ENCODE measurements at places on chromosomes 3 and 15.
A peak's percentile ranks its signal among the peaks of the same experiment; 100 is the strongest.

GRCh38 chr3:55246033-55246432 lies 241.1 kb downstream of the WNT5A start:
- no peak for DNase-seq

- no peak for DNase-seq
These were observed 576 bp upstream of the MB21D2 start for GRCh38 chr3:192918275-192918588.

- no peak for DNase-seq
These were observed 14.9 kb upstream of the RPN1 start for GRCh38 chr3:128665362-128666021.

GRCh38 chr3:118607915-118608820 lies 426.5 kb downstream of the IGSF11 start:
- DNase-seq: no peak

DNA sequence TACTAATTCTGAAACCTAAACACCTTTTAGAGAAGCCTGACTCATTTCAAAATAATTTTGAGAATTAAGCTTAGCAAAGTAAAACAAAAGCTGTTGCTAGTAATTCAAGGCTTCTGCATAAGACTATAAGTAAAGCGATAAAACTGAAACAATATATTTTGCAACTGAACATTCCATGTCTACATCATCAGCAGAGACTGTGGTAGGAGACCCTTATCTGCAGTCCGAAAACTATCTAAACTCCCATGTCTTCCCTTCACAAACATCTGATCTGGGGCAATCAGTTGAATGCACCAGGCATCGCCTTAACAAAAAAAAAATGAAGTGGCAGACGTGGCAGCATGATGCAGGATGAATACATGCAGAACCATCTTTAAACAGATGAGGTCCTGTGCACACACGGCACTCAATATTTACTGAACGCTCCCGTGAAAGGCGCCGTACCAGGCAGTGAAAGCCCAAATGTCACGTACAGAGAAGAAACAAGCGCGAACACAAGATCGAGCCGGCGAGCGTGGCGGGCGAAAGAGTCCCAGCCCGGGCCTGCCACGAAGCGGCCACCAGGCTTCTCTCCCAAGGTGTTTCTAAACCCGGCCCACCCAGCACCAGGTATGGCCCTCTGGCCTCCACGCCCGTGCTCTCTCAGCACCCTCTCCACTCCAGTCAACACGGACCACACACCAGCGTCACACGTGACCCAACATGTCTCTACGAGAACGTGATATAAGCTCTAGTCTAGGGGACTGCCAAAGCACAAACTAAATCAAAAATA lies 63.0 kb downstream of the CHSY1 start:
- DNase-seq: no peak

- no peak for DNase-seq
These were observed 1.9 kb upstream of the MEX3B start for GRCh38 chr15:82047453-82048400.

GRCh38 chr3:19866751-19867347 lies 67.2 kb downstream of the EFHB start:
- DNase-seq: peak; percentile 60

GRCh38 chr3:10090179-10090578 lies 17.9 kb downstream of the FANCD2OS start:
- DNase-seq: no peak

GRCh38 chr3:135905058-135905724 lies 60.3 kb upstream of the PPP2R3A start:
- no peak for DNase-seq

- peak; percentile 90 for DNase-seq
These were observed 55.5 kb downstream of the ST6GAL1 start for GRCh38 chr3:186985661-186986364.

GRCh38 chr3:187750006-187750512 lies 4.8 kb upstream of the BCL6 start:
- DNase-seq: no peak

- DNase-seq: no peak
These were observed 182.4 kb downstream of the SV2B start for GRCh38 chr15:91282486-91282885.

DNA sequence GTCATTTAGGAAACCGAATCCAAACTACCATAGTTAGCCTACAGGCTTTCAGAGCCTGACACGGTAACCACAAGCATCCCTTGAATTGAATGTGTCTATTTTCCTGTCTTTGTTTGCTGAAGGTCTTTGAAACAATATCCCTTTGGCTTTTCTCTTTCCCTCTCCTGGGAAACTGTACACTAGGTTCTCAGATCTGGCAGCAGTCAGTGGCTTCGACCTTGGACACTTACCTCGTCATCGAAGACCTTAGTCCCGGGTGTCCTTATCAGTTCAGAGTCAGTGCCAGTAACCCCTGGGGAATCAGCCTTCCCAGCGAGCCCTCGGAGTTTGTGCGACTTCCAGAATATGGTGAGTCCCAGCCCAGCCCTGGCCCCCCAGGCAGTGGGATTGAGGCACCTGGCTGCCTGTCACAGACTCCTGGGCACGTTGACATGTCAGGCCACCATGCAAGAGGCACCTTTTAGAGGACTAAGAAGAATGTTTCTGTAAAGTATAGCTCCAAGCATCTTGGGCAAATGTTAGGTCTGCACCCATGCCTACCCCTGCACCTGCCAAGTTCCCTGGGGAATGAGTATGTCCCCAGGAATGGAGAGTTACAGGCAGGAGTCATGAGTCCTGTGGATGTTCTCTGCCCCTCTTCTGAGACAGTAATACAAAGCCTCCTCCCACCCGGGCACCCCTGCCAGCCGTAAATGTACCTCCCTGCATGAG lies 30.4 kb upstream of the UMPS start:
- DNase-seq: no peak

DNA sequence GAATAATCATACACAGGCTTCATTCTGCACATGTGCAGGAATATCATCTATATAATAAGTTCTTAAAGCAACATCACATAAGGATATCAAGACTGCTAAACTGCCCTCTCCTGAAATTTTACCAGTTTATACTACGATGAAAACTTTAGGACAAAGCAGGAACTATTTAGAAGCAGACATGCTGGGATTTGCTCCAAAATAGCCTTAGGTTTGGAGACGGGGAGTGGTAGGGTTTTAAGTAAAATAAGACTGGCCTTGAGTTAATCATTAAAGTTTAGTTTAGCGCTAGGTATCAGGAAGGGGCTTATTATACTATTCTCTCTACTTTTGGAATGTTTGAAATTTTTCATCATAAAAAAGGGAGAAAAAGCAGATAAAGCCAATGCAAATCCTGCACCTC lies 115.8 kb downstream of the SRGAP3 start:
- no peak for DNase-seq

GRCh38 chr15:79450648-79451047 lies 18.5 kb downstream of the MINAR1 start:
- no peak for DNase-seq

- no peak for DNase-seq
These were observed 209.5 kb upstream of the LRRN1 start for GRCh38 chr3:3589715-3590130.

GRCh38 chr3:70149714-70150400 lies 150.3 kb downstream of the SAMMSON start:
- no peak for DNase-seq

DNA sequence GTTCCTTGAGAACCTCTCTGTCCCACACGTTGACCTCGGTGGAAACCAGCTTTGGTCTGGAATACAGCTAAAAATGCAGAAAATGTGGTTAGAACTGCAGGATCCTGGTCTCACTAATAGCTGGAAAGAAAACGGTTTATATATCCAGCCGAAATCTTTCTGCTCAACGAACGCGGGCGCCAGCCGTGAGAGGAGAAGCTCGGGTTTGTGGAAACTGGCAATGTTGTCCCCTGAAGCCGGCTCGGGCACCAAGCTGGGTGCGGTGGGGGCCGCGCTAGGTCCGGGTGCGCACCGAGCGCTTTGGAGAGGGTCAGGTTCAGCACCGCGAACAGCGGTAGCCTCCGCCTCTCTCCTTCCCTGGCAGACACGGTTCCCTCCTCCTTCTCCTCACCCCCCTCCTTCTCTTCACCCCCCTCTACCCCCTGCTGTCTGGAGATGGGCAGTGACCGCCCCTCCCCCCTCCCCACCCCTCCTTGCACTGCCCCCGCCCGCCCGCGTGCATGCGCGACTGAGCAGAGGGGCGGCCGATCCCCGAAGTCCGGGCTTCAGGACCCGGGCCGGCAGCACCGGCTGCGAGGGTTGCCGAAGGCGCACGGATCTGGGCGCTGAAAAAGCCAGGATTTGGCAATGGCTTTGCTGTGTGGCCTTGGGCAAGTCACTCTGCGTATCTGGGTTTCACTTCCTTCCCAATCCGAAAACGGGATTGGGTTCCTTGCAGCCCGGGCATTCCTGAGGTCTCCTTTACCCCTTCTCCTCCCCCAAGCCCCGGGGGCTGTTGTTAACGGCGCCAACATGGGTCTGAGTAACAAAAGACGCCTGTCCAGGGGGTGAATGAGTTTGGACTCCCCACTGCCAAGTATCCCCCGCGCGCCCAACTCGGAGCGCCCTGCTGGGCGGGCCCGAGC lies at the start of gene SKOR1:
Gene SKOR1 (plus strand): TSS at position 534 of the 905 bp plus-strand sequence. CDS start 94 bp downstream, at position 628.
- peak; percentile 30 for DNase-seq

DNA sequence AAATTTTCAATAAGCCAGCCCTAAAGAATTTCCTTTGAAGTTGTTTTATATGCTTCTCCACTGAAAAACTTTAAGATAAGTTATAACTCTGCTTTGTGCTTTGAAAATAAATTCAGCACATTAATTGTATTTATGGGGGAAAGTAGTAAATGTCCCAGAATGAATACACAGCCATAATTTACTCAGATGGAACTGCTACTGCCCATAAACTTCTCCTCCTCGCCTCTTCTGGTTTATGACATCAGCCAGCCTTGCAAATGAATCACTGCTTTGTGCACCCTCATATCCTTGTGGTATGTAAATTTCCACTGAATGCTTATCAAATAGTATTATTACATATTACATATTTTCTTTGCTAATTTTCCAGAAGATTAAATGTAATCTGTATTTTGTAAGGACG lies 302.0 kb downstream of the DIPK2A start:
- DNase-seq: peak; percentile 10

GRCh38 chr3:125148836-125149235 lies 63.7 kb downstream of the SLC12A8 start:
- no peak for DNase-seq

GRCh38 chr15:48748535-48748934 lies 62.3 kb downstream of the CEP152 start:
- DNase-seq: no peak

DNA sequence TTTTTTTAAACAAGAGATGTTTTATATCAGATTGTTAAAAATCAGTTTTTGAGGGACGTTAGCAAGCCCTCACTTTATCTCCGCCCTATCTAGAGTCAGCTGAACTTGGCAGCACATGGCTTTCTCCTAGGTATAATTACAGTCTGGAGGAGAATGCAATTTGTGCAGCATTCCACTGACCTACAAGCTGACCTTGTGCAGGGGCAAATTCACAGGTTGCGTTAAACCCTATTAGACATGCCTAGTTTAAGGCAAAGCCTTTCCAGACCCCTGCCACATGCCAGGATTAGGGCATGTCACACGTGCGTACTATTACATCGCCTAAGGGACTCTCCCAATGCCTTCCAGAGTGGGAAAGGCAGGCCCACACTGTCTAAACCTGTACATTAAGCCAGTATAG lies 224.0 kb downstream of the GREM1 start:
- DNase-seq: no peak

- no peak for DNase-seq
These were observed 149.5 kb downstream of the FGF12 start for GRCh38 chr3:192577811-192578210.

- DNase-seq: no peak
These were observed 25.9 kb upstream of the MINAR1 start for GRCh38 chr15:79406210-79406609.

DNA sequence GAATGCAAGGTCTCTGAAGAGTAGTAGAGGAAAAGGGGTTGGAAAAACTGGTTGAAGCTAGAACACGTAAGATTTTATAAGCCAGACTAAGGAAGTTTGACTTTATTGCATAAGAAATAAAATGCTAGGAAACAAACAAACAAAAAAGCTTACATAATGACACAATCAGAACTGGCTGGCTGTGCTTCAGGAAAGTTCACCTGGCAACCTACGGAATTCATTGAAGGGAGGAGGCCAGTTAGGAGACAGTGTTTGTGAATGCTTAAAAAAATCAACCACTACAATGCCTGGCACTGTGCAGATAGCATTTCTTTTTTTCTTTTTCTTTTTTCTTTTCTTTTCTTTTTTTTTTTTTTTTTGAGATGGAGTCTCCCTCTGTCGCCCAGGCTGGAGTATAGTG lies 1.9 kb upstream of the ICE2 start:
- no peak for DNase-seq

- DNase-seq: no peak
These were observed 19.3 kb upstream of the PIAS1 start for GRCh38 chr15:68034719-68035293.

GRCh38 chr3:107516475-107516874 lies 6.3 kb upstream of the BBX start:
- no peak for DNase-seq

Data from inflammatory macrophage (primary cell).